ENCODE measurements at places on chromosomes 3 and 15. TPM values are rescaled to one million over a fixed set of nuclear protein-coding genes. Genes with fewer than 3 reads are reported as not detected.

Gene GRAMD2A
- total RNA-seq, result 0.77 TPM

Gene GOLGA8O
- 1.2 TPM for total RNA-seq

Gene PRSS50
- total RNA-seq, result not detected

- DNase-seq, result no peak
These were observed 24.1 kb downstream of the CX3CR1 start for GRCh38 chr3:39255503-39256325.

DNA sequence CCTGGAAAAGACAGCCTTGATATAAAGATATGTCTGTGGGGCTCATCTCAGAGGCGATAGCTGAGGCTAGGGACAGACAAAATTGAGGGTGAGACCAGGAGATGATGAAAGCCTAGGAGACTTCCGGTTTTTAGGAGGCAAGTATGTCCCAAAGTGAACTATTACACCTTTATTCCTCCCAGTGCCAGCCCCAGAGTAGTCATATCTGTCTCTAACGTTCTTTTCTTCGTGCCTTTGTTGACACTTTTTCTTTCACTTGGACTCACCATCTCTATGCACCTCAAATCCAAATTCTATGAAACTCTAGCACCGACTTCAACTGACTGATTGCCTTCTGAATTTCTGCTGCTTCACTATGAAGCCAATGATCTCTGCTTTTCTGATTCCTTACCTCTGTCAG, 93.8 kb upstream of the RASGRP1 start:
- DNase-seq, result no peak

Measured in astrocyte (in vitro differentiated cells and primary cell).